ENCODE measurements at places on chromosomes 3 and 15.

DNA sequence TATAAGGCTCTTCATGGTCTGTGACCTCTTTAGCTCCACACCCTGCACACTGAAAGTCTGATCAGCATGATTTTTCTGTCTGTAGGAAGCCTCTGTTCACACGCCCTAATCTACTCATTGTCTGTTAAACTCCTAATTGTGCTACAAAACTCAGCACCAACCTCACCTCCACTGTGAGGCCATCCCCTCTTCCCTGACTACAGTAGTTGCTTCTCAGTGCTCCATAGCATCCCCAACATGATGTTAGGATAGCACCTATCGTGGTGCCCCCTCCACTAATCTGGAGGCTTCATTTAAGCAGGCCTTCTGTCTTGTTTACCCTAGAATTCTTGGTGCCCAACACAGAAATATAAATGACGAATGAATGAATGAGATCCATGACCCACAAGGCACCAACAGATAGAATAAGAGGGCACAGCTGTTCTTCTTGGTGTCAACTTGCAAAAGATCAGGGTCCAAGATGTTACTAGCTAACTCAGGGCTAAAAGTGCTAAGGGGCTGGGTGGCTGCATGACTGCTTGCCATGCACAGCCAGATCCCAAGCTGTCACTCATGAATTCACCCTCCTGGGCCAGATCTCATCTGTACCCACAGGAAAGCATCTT, 55.2 kb upstream of the HEG1 start:
- no peak for DNase-seq

- no peak for DNase-seq
Observed at GRCh38 chr3:141844108-141844507, 32.3 kb upstream of the ATP1B3 start.

GRCh38 chr3:96182756-96183155, 631.6 kb upstream of the EPHA6 start:
- DNase-seq = no peak

- DNase-seq = no peak
Observed at GRCh38 chr15:25742776-25743547, 120.2 kb downstream of the ATP10A start.

DNA sequence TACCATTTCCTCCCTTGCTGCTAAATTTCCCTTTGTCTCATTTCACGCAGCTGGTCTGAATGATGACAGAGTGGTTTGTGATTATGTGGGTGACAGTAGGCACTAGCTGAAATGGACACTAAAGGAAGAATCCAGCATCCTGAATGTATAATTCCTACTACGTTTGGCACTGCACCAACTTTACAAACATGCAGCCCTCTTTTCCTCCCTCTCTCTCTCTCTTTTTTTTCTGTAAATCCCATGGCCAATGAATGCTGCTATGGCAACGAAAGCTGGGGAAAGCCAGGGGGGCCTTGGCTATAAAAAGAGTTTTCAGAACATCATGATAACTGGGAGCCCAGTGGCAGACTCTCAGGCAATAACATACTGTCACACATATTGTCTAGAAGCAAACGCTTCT, 367.2 kb upstream of the AGTR1 start:
- no peak for DNase-seq

DNA sequence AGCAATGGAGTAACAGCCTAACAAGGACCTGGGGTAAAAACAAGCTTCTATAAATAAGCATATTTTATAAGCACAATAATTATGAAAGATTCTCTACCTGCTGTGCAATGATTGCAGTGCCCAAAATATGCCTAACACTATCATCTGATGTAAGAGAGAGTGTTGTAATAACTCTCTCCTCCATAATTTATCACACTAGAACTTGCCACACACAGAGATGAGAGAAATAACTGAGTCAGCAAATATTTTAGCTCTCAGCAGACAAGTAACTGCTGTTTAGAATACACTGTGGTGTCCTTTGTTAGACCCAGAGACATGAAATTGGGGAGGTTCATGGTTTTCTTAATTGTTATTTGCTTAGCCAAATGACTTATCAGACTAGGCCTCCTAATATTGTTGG, 105.3 kb upstream of the ACP3 start:
- no peak for DNase-seq

- DNase-seq = no peak
Observed at GRCh38 chr15:31361764-31362515, 35.3 kb downstream of the KLF13 start.

DNA sequence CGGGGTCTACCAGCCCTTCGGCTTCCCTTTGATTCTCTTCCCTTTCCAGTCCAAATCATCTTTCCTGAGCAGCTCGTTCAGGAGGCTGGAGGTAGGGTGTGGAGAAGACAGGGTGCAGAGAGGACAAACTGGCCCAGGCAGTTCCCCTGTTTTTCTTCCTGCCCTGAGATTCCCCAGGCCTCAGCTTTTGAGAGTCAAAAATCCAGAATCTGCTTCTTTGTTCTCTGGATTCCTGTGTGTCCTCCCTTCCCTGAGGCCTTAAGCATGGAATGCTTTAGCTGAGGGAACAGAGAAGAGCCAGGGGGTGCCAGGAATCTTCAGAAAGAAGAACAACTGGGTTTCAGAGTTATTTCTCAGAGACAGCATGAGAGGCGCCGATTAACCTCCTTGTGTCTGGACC, 26.7 kb upstream of the LRTM1 start:
- DNase-seq = no peak

DNA sequence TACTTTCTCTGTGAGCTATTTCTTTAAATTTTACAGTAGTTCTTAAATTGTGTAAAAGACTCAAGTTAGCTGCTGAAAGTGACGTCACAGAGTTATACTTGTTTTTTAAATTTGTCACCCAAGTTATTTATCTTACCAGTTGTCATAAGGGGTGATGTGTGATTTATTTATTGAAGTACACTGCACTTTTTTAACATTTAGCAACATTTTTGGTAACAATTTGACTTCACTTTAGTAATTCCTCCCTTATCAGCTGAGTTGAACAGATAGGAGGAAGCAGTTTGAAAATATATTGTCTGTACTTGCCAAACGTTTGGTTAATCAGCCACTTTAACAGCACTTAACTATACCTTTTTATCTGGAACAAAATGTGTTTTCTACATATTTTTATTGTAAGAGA, 3.8 kb downstream of the STT3B start:
- DNase-seq = no peak

- no peak for DNase-seq
Observed at GRCh38 chr3:27342267-27342666, 26.9 kb downstream of the NEK10 start.

- no peak for DNase-seq
Observed at GRCh38 chr3:172553526-172554252, 30.5 kb upstream of the TNFSF10 start.

DNA sequence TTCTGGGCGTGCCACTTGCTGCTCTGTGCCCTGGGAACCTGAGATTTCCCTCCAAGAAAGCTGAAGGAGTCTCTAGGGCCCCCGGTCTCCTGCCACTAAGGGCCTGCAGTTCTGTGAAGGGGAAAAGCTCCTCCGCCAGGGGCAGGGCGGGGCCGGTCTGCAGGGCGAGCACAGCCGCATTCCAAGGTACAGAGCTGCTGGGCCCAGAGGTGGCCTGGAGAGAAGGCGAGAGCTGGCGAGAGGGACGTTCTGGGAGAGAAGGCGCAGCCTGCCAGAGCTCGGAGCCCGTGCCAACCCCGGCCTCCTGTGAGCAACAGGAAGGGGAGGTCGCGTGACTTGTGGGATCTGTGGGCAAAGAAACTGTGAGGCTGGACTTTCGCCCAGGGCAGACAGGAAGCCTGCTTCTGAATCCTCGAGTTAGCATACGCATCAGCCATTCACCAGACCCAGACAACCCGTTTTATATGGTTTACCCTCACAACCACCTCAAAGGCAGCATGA, 500.4 kb downstream of the SHQ1 start:
- peak; percentile 35 for DNase-seq

GRCh38 chr3:156465194-156465593, 89.7 kb downstream of the SSR3 start:
- DNase-seq = no peak
